ENCODE measurements at places on chromosomes 6 and 20.

GRCh38 chr6:152984513-152984872, 1.7 kb upstream of the FBXO5 start:
- no peak for DNase-seq

- no peak for DNase-seq
These were observed 21.7 kb downstream of the COL20A1 start for GRCh38 chr20:63314566-63315239.

DNA sequence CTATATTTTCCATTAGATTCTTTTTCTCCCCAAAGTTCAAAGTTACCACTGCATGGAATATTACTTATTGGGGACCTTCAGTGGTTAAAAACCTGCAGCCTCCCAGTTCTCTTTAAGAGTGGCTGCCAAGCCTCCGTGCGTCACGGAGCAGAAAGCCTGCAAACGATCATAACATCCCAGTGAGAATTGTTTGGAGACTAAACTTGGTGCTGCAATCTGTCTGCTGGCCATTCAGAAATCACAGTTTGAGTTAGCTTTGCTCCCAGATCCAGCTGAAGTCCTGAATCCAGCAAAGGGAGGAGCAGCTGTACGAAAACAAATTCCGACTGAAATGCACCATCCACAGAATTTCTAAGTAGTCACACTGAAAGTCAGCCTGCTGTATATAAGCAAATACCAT, 213.5 kb upstream of the PDE10A start:
- no peak for DNase-seq

DNA sequence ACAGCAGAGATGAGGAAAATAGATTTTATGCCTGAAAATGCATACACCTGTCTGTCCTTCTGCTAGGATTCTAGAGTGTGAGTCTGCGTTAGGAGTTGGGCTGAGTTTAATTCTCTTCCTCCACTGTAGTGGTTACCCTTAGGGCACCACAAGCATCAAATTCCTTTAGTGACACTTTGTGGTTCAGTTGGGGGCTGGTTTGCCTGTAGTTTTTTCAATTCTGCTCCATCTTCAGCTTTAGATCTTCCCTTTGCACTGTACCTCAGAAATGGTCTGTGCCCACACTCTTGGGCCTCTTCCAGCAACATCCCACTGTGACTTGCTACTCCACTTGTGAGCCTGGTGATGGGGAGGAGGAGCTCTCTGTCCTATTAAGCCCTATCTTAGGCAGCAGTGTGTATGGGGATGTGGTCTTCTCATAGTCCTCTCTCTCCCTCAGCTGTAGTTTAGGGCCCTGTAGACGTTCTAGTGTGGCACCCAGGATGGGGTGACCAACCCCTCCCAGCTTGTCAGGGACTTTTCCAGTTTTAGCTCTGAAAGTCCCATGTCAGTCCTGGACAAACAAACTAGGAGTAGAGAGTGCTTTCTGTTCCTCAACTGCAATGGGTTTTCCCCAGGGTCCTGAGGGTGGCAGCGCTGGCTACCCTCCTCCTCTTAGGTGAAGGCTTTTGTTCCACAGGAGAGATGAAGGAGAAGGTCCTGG, 19.7 kb upstream of the OGFRL1 start:
- no peak for DNase-seq

DNA sequence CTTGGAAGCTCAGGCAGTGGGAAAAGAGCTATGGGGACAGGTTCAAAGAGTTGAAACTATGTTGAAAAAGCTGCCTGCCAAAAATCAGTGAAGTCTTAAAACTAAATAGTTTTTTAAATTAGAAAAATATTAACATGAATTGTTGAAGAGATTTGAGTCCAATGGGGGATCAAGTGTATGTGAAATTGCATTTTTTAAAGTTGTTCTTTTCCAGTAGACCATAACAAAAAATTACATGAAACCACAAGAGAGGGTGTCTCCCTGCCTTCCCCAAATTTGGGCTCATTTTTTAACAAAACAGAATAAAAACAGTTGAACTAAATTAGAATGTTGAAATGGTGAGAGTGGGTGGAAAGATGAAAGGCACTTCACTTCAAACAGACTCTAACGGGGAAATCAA, 31.5 kb upstream of the COL10A1 start:
- no peak for DNase-seq

- no peak for DNase-seq
These were observed 32.7 kb upstream of the COL10A1 start for GRCh38 chr6:116158641-116159040.

GRCh38 chr20:16904751-16905150, 156.6 kb downstream of the OTOR start:
- no peak for DNase-seq

Measured in CD4-positive, alpha-beta T cell treated with Interleukin-1 beta for 1 hour (primary cell).